ENCODE measurements at places on chromosomes 1 and 21.

GRCh38 chr1:25461849-25462248 is 31.2 kb downstream of the MACO1 start:
- H3K36me3 ChIP-seq: peaks cover 5% of the 10 kb centered on the region
- no peak overlapping the region for H3K4me3 ChIP-seq
- H3K4me1 ChIP-seq: peaks cover 7% of the 10 kb centered on the region
- H3K27me3 ChIP-seq: no peaks in the 10 kb centered on the region

GRCh38 chr1:181075766-181076350 is 12.6 kb upstream of the IER5 start:
- H3K27me3 ChIP-seq: peaks cover 12% of the 10 kb centered on the region
- no peaks in the 10 kb centered on the region for H3K36me3 ChIP-seq
- no peak overlapping the region for H3K27ac ChIP-seq
- H3K4me1 ChIP-seq: no peaks in the 10 kb centered on the region
- no peak overlapping the region for H3K4me3 ChIP-seq

GRCh38 chr1:86069757-86070145 is 86.8 kb downstream of the COL24A1 start:
- H3K36me3 ChIP-seq: no peaks in the 10 kb centered on the region
- no peak overlapping the region for H3K4me3 ChIP-seq
- peaks cover 2% of the 10 kb centered on the region for H3K27me3 ChIP-seq
- no peaks in the 10 kb centered on the region for H3K4me1 ChIP-seq
- no peak for DNase-seq

DNA sequence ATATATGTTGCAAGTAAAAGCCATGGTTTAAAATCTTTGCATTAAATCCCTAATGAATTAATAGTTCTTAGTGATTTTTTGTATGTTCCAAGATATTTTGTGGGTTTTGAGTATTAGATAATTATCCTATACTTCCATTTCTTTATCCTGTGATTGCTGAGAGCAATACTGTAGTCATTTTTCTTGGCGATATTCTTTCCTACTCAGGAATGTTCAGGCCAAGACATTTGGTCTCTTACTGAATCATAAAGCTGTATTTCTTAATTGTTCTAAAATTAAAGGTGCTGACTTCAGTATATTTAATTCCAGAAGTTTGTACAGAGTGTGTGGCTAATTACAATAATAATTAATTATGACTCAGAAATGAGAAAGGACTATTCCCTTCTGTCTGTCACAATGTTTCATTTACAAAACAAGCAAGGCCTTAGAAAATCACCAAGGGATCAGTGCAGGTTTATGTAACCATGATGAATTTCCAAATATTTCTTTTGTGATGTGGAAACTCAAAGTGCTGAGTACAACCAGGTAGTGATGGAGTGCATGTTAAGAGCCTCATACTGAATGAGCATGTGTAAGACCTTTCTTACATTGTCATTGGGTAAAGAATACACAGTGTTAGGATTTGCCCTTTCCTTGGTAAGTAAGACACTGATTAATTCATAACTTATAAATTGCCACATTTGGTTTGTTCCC is 161.2 kb downstream of the HMCN1 start:
- H3K27ac ChIP-seq: no peak overlapping the region
- H3K27me3 ChIP-seq: peaks cover 2% of the 10 kb centered on the region
- H3K4me1 ChIP-seq: no peaks in the 10 kb centered on the region
- H3K4me3 ChIP-seq: no peak overlapping the region
- DNase-seq: no peak

DNA sequence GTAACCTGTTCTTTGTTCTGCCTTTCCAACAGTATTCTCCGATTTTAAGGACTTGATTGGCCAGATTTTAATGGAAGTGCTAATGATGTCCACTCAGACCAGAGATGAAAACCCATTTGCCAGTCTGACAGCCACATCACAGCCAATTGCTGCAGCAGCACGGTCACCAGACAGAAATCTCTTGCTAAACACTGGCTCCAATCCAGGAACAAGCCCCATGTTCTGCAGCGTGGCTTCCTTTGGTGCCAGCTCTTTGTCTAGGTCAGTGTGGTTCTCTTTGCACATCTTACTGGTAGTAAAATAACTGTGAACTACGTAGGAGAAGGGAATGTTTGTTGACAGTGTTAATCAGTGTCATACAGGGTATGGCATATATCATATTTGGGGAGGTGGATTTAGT is 72.7 kb downstream of the UBE4B start:
- H3K4me3 ChIP-seq: no peak overlapping the region
- H3K36me3 ChIP-seq: peaks cover 93% of the 10 kb centered on the region
- H3K4me1 ChIP-seq: no peaks in the 10 kb centered on the region
- no peak for DNase-seq

DNA sequence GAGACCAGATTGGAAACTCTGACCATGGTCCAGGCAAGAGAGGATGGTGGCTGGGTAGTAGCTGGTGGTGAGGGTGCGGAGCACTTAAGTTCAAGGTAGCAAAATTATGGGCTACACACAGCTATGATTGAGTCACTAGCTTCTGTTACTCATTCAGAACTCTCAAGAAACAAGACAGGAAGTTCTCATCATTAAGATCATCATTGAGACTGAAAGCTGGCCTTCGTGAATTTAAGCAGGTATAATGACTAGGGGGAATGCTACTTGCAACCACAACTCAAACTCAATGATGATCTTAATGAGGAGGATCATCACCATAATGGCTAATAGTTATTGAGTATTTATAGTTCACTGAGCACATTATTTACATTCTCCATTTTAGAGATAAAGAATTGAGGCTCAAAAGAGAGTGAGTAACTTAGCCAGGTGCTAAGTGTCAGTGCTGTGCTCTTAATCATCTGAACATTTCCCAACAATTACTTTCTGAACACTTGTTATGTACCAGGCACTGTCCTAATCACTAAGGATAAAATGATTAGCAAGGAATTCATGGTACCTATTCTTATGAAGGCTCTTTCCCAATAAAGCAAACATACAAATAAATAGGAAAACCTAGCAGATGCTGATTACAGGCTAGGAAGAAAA is 286.3 kb upstream of the C1orf105 start:
- no peaks in the 10 kb centered on the region for H3K27me3 ChIP-seq
- no peak overlapping the region for H3K4me3 ChIP-seq
- H3K27ac ChIP-seq: no peak overlapping the region
- no peak for DNase-seq
- no peaks in the 10 kb centered on the region for H3K36me3 ChIP-seq

- DNase-seq: no peak
- no peak overlapping the region for H3K4me3 ChIP-seq
These were observed 55.2 kb upstream of the LGALS8 start for GRCh38 chr1:236468625-236469024.

- no peaks in the 10 kb centered on the region for H3K27me3 ChIP-seq
- no peak overlapping the region for H3K27ac ChIP-seq
- H3K4me1 ChIP-seq: no peaks in the 10 kb centered on the region
- no peak overlapping the region for H3K4me3 ChIP-seq
These were observed 272.3 kb upstream of the C1orf105 start for GRCh38 chr1:172148213-172148612.

DNA sequence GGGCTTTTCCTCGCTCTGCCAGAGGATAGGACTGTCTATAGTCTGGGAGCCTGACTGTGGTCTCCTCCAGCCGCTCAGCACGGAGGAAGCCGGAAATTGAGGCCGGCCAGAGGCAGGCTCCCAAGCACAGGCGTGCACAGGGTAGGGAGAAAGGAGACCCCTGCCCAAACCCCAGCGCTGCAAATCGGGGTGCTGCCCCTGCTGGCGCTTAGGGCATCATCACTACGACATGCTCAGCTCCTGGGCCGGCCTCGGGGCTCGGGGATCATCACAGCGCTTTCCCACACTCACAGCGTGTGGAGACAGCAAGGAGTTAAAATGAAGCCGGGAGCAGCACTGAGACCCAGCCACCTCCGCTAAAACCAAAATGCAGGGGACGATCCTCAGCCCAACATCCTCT is 62.8 kb upstream of the ARHGEF16 start:
- no peaks in the 10 kb centered on the region for H3K4me1 ChIP-seq
- peaks cover 33% of the 10 kb centered on the region for H3K27me3 ChIP-seq
- no peaks in the 10 kb centered on the region for H3K36me3 ChIP-seq
- H3K27ac ChIP-seq: no peak overlapping the region
- no peak for DNase-seq

GRCh38 chr1:219480011-219480410 is 132.9 kb downstream of the ZC3H11B start:
- H3K4me3 ChIP-seq: no peak overlapping the region
- no peaks in the 10 kb centered on the region for H3K4me1 ChIP-seq
- H3K36me3 ChIP-seq: no peaks in the 10 kb centered on the region
- no peak overlapping the region for H3K27ac ChIP-seq
- H3K27me3 ChIP-seq: no peaks in the 10 kb centered on the region

DNA sequence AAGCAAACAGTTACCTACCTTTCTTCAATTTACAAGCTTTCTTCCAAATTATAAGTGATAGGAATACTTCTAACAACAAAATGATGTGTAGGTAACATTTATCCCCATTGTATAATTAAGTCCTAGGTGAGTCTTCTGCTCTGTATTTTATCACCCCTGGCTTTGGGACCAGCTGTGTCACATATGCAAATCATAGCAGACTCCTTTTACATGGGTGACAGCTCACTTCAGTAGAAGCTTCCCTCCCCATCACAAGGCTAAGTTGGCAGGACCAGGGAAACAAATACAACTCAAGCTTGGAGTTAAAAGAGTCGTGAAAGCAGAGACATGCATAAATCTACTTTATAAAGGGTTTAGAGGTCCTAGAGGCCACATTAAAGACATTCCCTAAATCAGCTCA is 121.1 kb upstream of the RUNX1 start:
- no peak for DNase-seq
- no peaks in the 10 kb centered on the region for H3K36me3 ChIP-seq
- H3K4me1 ChIP-seq: peaks cover 35% of the 10 kb centered on the region
- no peaks in the 10 kb centered on the region for H3K27me3 ChIP-seq
- H3K4me3 ChIP-seq: no peak overlapping the region
